Bronchial epithelial cell (primary cell): ENCODE measurements at places on chromosomes 2 and 18.

- no peak for DNase-seq
These were observed 22.9 kb downstream of the INPP1 start for GRCh38 chr2:190366248-190366753.

- no peak for DNase-seq
These were observed 148.4 kb downstream of the NBAS start for GRCh38 chr2:15412779-15413178.

DNA sequence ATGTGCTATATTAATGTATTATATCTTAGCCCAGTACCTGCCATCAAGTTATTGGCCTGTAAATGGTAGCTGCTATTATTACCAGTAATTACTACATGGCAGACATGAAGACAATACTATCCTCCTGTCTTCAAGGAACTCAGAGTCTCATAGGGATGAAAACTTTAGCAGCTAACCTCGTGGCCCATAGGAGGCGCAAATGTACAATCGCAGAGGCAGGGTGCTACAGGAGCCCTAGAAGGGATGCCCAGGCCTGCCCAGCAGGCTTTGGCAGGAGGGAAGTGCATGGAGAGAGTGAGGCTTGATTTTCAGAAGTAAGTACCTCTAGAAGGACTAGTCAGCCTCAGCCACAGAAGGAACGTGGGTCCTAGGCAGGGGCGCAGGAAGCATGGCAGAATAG is 44.7 kb upstream of the KIDINS220 start:
- DNase-seq, result peak; percentile 50

GRCh38 chr2:61439241-61440002 is 31.5 kb downstream of the USP34 start:
- no peak for DNase-seq

DNA sequence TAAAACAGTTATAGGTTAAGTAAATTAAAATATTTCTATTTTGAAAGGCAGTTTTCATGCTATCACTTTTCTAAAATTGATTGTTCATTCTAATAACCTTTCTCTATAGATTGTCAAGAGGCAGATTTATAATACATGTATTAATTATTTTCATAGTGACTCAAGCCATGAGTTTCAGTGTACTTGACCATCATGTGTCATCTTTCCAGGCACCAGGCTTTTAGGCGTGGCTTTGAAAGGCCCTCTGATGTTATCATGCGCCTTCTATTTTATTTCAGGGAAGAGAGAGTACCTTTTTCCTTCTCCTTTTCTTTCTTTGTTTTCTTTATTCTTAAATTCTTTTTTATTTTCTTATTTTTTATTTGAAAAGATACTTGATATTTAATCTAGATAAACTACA is 128.3 kb upstream of the ETAA1 start:
- peak; percentile 89 for DNase-seq

GRCh38 chr18:62846313-62846712 is 131.0 kb downstream of the PHLPP1 start:
- DNase-seq, result no peak

DNA sequence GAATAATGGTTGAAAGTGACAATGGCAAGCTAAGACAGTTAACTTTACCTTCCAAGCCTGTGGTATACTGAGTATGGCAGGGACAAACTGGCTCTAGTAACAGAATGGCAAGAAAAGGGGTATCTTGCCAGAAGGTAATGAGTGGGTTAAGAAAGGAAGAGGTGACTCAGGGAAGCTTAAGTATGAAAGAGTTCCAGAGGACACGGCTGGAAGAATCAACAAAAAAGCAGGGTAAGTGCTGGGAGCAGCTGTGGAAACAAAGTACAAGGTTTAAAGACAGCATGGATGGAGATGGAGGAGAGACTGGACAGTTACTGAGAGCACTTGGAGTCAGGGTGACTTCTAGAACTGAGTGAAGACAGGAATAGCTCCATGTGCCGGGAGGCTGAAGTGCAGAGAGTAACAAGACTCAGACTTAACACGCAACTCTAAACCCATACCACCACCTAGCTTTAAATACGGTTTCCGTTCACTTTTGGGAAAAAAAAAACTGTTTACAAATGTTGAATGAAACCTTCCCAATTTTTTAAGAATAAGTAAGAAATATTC is 69.0 kb downstream of the REV1 start:
- DNase-seq, result no peak

DNA sequence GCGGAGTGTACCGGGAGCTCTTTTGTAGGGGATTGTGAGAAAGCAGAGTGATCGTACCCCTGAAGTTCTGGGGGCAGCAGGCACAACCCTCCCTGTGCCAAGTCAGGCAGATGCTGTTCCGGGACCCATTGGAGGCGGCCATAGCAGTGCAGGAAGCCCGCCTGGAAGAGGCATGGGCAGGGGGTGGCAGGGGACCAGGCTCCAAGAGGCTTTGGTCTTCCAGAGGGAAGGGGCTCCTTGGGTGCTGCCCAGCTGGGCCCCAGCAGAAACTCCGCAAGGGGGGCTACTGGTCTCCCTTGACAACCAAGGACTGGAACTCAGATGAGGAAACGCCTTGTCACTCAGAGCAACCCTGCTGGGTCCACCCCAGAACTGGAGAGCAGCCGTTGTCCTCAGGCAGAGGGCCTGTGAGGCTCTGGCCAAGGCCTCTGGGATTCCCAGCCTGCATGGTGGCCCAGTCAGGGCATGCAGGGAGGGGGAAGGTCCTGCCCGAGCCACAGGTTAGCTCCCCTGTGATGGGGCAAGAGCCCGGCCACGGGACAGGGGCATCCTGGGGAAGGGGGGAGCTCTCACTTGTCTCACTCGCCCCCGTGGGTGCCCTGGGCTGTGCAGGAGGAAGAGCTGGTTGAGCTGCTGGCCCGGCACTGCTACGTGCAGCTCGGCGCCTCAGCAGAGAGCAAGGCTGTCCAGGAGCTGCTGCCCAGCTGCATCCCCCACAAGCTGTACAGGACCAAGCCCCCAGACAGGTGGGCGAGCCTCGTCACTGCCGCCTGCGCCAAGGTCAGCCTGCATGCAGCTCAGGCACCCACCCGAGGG is 21.0 kb upstream of the GPR17 start:
- DNase-seq, result no peak

- no peak for DNase-seq
These were observed 385.0 kb upstream of the TNP1 start for GRCh38 chr2:217244815-217245214.

DNA sequence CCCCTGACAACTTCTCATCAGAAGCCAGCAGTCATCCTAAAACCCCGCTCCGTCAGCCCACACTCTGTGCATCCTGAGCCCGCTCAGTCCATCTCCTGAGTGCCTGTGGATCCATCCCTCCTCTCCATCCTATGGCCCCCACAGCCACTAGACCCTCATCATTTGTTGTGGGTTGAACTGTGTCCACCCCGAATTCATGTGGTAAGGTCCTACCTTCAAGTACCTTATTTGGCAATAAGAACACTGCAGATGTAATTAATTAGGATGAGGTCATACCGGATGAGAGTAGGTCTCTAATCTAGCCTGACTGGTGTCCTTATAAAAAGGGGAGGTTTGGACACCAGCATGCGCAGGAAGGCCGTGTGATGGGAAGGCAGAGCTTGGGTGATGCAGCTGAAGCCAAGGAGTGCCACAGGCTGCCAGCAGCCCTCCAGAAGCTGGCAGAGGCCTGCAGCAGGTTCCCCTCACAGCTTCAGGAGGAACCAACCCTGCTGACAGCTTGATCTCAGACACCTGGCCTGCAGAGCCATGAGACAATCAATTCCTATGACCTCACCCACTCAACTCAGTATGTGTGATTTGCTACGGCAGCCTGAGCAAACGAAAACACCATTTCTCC is 192.4 kb downstream of the ZBTB7C start:
- no peak for DNase-seq

GRCh38 chr18:77255426-77256105 is 5.9 kb downstream of the GALR1 start:
- no peak for DNase-seq

DNA sequence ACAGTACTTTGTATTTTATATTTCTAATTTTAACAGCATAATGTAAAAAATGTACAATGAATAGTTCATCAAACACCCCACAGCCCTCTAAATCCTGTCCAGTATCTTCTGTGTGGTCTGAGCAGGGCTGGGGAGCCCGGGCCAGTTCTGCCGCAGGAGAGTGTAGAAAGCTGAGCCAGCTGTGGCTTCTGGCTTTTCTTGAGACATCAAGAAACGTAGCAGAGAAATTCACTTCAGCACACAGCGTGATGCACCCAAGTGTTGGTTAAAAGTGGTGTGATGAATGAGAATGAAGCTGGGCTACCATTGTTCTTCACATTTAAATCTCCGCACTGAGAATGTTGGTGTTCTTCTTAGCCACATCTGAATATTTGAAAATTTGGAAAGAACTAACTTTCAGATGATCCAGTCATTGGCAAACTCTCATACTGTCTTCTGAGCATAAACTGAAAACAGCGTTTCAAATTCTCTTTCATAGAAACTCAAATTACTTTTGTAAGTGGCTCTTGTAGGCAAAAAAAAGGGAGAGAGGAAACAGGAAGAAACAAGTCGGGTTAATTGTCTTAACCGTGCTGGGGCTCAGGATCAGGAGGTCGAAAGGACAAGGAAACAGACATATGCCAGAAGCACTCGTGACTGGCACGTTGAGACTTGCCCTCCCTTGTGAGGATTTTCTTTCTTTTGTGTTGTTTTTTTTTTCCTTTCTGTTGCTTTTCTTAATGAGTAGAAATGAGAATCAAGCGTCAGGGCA is 23.4 kb upstream of the TMEM87B start:
- peak; percentile 83 for DNase-seq

DNA sequence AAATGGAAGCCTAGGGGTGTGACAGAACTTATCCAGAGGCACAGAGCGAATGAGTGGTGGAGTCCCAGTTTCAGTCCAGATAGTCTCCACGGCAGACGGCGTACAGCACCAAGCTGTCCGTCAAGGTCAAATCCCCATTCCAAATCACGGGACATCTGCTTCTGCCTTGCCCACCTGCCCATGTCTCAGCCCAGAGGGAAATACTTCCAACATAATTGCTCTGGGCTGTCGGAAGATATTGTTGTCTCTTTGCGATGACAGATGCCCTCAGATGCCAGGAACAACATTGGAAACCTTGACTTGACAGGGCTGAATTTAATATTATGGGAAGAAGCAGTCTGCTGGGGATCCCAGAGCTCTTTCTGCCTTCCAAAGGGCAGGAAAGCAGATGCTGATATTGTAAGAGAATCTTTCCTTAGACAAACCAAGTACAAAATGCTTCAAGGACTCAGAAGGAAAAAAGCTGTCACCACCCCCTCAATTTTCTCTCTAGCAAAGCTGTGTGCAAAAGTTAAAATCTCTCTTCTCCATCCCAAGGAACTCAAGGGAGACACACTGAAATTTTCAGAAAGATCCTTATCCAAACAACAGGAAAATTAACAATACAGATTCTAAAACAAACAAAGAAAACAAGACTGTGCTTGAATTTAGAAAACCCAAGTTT is 364.0 kb downstream of the LRATD1 start:
- DNase-seq, result no peak

GRCh38 chr2:232999354-232999753 is 13.7 kb downstream of the NGEF start:
- DNase-seq, result no peak

- no peak for DNase-seq
These were observed 405.7 kb upstream of the MMADHC start for GRCh38 chr2:149993316-149993715.

GRCh38 chr2:160321006-160321405 is 120.9 kb upstream of the ITGB6 start:
- peak; percentile 42 for DNase-seq

- no peak for DNase-seq
These were observed 7.1 kb downstream of the CNNM3 start for GRCh38 chr2:96823198-96823597.

GRCh38 chr2:132943829-132944228 is 273.8 kb upstream of the LYPD1 start:
- DNase-seq, result no peak

- DNase-seq, result no peak
These were observed 12.6 kb upstream of the TTC32 start for GRCh38 chr2:19914266-19914975.
